ENCODE measurements at places on chromosomes 16 and 17.

DNA sequence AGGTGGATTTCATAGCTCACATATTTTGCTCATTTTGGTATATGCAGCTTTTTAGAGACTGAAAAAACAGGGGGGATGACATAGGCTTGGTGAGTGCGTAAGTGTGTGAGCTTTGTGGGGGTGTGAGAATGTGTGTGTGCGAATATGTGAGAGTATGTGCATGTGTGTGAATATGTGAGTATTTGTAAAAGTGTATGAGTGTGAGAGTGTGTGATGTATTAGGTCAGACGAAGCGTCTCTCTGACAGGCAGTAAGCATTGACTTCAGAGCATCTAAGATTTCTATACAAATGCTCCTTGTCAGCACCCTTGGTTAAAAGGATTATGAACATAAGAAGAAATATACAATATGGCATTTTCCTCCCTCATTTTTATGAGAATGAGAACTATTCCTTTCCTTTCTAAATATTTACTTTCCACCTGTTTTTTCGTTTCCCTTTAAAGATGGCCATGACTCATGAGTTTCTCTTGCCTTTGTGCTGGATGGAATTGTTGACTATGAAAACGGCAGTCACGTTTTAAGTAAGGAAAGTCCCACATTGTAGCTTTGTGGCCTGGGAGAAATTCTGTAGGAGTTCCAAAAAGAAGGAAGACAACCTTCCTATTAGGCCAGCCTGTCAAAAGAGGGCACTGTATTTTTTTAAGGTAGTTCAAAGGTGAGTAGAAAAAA, 276.4 kb downstream of the FOXL1 start:
- peak; percentile 35 for DNase-seq

DNA sequence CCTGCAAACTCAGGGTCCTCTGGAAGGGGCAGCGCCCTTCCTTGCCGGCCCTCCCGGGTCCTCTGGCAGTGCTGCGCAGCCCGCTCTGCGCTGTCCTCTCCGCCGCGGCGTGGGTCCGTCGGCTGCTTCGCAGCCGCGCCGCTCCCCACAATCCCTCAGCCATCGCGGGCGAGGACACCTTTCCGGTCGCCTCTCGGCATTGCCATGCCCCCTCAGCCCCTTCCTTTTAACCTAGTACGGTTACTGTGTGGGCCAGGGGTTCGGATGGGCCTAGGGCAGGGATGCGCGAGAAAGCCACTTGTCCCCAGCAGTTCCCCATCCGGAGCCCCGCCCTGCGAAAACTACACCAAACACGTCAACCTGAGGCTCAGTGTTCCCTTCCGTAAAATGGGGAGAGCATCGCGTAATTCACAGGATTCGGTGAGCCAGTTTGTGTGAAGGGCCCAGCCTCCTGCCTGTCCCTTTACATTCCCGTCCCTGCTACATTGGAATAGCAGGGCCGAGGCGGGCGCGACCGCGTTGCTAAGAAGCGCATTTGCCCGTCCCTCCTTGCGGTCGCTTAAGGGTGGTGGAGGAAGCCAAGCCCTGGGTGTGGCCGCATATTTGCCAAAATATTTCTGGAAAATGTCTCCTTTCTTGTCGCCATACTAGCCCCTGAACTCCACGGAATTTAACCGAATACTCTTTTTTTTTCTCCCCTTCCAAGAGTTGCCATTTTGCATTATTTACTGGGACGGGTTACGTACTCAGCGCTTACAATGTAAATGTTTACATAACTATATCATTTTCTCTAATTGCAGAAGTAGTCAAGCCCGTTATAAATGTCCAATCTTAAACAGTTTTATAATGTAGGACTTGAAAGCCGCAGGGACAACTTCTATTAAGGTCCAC, 13.2 kb downstream of the COPZ2 start:
- peak; percentile 29 for DNase-seq

- no peak for DNase-seq
These were observed 154.2 kb downstream of the PITPNC1 start for GRCh38 chr17:67531291-67531690.

- no peak for DNase-seq
These were observed 139.0 kb upstream of the PLCG2 start for GRCh38 chr16:81639931-81640680.

- no peak for DNase-seq
These were observed 17.2 kb downstream of the RARA start for GRCh38 chr17:40326014-40326831.

GRCh38 chr16:8905168-8905762, 23.1 kb downstream of the LITAFD start:
- DNase-seq, result peak; percentile 27

DNA sequence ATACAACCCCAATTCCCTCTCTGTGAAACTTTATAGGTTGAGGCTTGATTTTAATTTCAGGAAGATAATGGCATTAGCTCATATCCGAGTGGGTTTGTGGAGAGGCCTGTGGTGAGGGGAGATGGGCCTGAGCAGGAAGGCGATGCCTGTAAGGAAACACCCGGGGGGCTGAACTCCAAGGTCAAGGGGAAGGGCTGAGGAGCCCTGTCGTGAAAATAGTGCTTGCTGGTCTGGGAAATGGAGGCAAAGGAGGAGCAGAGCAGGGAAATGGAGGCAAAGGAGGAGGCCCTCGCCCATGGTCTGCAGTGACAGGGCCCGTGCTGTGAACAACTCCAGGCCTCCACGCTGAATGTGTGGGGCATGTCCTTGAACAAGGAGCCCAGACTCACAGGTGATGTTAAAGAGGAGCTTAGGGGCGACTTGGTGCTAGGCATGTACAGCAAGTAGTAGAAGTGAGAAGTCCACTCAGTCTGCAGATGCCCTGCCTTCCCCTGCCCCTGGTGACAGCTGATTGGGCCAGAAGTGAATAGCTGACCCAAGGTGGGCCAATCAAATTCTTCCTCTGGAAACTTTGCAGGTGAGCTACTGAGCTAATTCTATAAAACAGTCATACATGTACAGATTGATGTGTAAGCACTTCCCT, 38.1 kb downstream of the MRPS23 start:
- no peak for DNase-seq

DNA sequence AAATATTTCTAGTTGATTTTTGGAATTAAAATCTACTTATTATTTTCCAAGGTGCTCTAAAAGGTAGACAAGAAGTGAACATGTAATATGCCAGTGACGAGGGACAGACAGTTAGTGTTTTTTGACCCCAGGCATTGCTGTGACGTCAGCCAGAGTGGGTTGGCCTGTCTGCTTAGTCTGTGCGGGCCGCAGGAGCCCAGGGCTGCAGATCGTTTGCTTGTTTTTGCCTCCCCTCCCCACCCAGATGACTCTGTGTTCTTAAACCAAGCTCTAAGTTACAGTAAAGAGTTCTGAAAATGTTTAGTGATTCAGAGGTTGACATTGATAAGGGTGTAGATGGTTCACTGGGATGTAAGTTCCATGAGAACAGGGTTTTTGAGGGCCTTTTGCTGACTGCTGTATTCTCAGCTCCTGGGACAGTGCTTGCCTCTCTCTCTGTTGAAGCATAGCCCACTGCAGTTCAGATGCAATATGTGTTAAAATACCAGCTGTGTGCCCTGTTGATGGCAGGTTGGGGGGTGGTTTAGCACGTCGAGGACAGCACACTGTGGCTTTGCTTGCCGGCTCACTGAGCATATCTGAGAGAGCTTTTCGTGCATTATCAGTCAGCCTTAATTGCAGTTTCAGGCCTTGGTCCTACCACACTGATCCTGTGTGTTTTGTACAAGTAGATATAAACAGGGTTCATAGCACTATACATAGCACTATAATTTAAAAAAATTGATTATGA, 64.8 kb downstream of the SEC14L1 start:
- DNase-seq, result no peak

DNA sequence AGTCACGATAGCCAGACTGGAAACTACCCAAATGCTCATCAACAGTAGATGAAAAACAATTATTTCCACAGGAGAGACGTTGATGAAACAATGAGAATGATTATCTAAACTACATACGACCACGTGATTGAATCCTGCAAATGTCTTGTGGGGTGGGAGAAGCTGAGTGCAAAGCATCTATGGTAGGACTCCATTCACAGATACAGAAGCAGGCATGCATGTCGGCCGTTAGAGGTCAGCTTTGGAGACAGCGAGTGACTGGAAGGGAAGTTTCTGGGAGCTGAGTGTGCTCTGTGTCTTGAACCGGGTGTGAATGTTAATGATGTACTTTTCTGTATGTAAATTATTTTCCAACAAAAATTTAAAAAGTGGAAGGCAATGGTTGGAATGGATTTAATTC, 71.5 kb upstream of the DNAJA2 start:
- no peak for DNase-seq

DNA sequence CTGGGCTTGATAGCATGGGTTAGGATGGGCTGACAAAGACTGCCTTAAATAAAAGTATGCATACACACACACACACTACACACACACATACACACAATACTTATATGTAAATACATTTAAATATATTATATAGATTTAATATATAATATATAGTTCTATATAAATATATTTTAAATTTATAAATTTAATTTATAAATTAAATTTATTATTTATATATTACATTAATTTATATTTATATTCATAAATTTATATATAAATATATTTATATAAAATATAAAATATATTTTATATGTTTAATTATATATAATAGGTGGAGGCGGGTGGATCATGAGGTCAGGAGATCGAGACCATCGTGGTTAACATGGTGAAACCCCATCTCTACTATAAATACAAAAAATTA, 83.2 kb downstream of the CDH13 start:
- no peak for DNase-seq

- no peak for DNase-seq
These were observed 34.9 kb upstream of the CACNG5 start for GRCh38 chr17:66799849-66800537.

DNA sequence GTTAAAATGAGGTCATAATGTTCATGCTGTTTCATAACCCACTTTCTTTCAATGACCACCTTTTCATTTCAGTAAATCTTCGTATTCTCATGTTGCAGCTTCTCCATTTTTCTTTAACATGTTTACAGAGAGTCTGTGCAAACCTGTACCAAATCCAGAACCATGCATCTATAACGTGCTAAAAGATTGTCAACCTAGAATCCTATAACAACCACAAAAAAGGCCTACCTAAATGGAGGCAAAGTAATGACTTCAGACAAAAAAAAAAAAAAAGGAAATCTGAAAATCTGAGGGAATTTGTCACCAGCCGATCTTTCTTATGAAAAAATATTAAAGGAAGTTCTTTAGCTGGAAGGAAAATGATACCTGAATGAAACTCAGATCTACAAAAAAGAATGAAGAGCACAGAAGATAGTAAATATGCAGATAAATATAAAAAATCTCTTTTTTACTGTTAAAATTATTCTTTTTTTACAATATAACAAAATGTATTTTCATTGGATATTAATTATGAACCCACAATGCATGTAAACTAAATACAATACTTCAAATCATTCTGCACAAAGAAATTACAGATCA, 1.4 kb upstream of the SLFN11 start:
- no peak for DNase-seq

GRCh38 chr16:3413730-3414379, 12.8 kb downstream of the ZNF174 start:
- no peak for DNase-seq

- no peak for DNase-seq
These were observed 33.5 kb downstream of the CEP95 start for GRCh38 chr17:64540118-64540776.

DNA sequence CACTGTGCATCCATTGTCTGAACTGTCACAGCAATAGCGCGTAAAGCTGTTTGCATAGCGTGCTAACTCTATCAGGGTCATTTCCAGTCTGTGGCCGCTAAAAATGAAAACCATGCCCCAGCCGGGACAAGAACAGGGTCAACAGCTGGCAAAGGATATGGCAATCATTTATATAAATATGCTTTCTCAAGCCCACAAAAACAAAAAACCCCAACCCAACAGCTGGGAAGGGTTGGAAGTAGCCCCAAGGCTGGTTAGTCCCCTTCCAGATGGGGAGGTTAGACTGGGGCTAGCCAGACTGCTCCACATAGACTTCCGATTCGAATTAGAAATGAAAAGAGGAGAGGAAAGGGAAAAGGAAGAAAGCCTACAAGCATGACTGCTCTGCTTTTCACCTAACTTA, 203.3 kb upstream of the TBX2 start:
- no peak for DNase-seq

- DNase-seq, result no peak
These were observed 19.2 kb downstream of the GRIN2A start for GRCh38 chr16:10162981-10163380.

GRCh38 chr16:56422896-56423441, 2.4 kb downstream of the AMFR start:
- DNase-seq, result no peak

DNA sequence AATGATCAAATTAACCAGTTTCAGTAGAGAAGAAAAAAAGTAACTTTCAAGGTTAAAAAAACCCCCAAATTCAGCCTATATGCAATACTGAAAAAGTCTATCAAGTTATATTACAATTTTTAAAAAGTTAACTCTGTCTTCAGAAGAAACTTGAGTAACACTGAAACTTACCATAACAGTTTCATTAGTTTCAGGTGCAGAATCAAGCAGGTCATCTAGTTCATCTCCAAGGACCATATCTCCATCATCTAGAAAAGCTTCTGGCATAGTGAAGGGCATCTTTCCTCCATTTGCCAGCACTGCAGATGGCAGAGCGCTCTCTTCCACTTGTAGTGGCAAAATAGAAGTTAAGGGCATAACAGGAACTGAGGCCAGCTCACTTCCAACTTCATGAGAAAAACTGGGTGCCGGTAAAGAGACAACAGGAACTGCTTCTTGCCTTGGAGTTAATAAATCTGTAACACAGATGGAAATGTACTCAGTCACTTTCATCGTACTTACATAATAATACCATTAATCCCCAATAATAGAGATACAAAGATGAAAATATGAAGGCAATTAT, 22.9 kb downstream of the ZC3H7A start:
- no peak for DNase-seq

DNA sequence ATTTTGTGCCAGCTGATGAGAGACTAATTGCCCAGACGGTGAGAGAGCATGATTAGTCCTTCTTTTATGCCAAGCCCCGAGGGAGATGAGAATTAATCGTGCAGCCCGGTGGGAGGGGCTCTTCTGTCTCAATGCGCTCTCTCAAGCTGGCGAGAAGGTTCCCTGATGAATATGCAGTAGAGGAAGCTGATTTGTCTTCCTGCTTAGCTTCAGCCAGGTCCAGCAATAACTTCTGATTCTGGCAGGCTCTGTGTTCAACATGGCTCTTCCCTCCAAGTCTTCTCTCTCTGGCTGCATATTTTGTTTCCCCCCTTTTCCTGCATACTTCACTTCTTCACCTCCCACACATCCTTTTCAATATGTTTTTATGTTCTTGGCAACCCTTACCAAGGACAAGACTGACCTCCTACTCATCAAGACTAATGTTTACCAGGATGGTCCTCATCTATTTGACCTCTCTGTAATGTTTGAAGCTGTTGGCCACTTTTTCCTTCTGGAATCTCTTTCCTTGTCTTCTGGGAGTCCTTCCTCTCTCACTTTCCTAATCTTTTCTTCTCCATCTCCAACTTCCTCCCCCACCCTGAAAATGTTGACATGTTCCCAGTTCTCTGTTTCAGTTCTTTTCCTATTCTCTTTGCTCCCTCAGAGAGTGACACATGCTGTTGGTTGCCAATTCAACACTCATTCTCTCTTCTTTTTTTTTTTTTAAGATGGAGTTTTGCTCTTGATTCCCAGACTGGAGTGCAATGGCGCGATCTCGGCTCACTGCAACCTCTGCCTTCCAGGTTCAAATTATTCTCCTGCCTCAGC, 33.1 kb downstream of the ARL4D start:
- DNase-seq, result peak; percentile 33

- DNase-seq, result no peak
These were observed 1.8 kb downstream of the KCNJ16 start for GRCh38 chr17:70076831-70077230.

GRCh38 chr16:11852092-11852809, 909 bp upstream of the RSL1D1 start:
- peak; percentile 29 for DNase-seq

- no peak for DNase-seq
These were observed 36.3 kb downstream of the MYO18A start for GRCh38 chr17:29143894-29144293.

Measured in fibroblast of skin of abdomen (primary cell).